ENCODE measurements at places on chromosomes 16 and 17. TPM values are rescaled to one million over a fixed set of nuclear protein-coding genes. Genes with fewer than 3 reads are reported as not detected.

The EMP2 gene
- total RNA-seq = 47.7 TPM

The TBX4 gene
- total RNA-seq = not detected

The TNFSF13 gene
- total RNA-seq = 1.5 TPM

The TP53TG3C gene
- not detected for total RNA-seq

The ABCC1 gene
- total RNA-seq = 26.6 TPM
